ENCODE measurements at places on chromosomes 7 and 10.

DNA sequence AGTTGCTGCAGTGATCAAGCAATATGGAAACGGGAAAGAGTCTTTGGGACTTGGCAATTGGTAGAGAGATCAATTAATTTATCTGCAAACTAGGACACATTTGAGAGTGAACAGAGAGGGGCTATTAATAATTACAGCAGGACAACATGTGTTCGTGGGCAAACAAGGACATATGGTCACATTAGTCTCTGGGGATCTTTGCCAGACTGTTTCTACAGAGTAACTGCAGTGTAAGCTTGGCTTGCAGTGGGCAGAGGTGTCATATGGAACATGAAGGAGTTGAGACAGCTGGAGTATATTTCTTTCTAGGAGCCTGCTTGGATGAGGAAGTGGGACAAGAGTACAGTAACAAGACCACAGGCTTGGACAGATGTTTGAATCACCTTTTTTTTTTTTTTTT, 232.1 kb upstream of the LYZL1 start:
- DNase-seq, result no peak

DNA sequence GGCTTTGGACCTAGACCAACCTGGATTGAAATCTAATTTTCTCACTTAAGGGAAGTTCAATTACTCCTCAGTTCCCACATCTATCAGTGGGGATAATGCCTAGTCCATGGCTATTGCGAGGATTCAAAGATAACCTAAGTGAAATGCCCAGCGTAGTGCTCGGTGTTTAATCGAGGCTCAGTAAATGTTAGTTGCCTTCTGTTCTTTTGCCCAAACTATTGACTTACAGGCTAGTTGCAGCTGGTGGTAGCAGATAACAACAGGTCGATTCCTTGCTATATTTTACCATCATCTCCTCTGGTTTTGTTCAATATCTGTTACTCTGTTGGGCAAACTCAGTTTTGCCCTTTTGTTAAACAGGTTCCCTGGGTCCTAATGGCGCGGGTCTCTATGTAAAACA, 22.8 kb downstream of the DNAH11 start:
- DNase-seq, result no peak

DNA sequence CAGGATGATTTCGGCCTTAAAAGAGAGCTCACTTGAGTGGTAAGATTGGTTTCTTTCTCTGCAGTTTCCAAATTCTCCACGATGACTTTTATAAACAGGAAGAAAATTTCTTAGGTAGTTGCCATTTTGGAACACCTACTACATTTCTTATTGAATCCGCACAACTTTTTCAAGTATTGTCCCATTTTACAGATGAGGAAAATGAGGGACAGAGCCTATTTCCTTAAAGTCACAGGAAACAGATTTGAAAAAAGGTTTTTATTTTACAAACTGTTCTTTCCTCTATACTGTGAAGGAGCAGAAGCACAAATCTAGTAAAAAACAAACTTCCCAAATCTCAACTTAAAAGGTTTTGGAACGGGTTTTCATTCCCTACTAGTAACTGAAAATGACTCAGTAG, 2.7 kb downstream of the YWHAG start:
- no peak for DNase-seq

DNA sequence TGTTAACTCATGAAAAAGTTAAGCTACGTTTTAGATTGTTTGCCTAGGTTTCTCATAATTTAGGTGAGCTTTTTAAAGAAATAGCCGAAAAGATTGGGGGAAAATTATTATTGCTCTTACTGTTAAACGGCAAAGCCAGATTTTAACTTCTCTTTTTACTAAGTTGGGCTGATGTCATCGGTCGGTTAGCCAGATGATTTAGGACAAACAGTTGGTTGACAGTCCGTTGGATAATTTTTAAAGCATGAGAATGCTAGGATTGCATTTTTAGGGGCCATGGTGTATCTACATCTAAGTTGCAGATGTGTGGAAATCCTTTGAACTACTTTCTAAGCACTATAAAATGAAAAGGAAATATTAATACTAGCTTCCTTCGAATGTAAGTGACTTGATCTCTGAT, 280.9 kb upstream of the AKR1E2 start:
- no peak for DNase-seq

DNA sequence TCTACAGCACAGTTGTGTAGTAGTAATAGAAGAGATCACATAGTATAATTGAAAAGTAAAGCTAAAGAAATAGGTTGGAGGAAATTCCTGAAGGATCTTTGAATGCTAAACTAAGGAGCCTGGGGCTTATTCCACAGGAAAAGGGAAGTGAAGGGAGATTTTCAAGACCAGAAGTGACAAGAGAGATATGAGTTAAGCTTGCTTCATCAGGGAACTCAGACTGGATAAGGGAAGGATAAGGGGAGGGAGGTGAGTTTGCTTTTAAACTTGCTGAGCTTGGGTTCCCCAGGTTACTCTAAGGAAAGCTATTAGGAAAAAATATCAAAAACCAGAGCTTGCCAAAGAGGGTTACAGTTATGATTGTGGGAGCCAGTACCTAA, 182.4 kb downstream of the RAPGEF5 start:
- DNase-seq, result no peak

- no peak for DNase-seq
Measured at GRCh38 chr10:2744547-2745200, 322.7 kb upstream of the PFKP start.

- DNase-seq, result no peak
Measured at GRCh38 chr7:154789404-154789803, 213.5 kb downstream of the PAXIP1 start.

DNA sequence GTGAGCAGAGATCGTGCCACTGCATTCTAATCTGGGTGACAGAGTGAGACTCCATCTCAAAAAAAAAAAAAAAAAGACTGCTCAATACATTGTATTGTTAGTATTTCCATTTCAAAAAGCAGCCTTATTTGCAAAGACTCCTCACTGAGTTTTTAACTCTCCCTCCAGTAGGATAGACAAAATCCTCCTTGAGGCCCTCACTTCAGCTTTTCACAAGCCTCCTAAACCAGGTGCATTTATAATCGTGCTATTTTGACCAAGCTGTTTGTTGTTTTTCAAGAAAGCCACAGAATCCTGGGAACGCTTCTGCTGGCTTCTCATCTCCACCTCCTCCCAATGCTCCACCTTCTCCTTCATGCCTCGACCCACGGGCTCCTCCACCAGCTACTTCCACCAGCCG, 6.3 kb upstream of the DDIT4 start:
- DNase-seq, result no peak

- no peak for DNase-seq
Measured at GRCh38 chr10:131790021-131790420, 110.8 kb upstream of the PPP2R2D start.

DNA sequence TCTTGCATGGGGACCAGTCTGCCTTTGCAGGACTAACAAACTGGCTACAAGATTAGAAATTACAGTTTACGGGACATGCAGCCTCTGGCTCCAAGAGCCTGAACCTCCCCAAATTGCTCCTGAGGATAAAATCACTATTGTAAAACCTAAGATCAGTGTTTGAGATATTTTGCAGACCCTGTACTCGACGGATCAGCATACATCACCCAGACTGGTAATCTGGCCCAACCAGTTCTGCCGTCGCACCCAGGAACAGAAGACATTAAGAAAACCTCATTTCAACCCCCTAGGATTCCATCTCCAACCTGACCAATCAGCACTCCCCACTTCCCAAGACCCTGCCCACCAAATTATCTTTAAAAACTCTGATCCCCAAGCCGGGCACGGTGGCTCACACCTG, 27.1 kb upstream of the DNMBP start:
- DNase-seq, result no peak

GRCh38 chr7:151245360-151246101, 3.0 kb downstream of the SMARCD3 start:
- DNase-seq, result no peak

GRCh38 chr10:30088178-30088577, 28.8 kb upstream of the JCAD start:
- DNase-seq, result no peak

DNA sequence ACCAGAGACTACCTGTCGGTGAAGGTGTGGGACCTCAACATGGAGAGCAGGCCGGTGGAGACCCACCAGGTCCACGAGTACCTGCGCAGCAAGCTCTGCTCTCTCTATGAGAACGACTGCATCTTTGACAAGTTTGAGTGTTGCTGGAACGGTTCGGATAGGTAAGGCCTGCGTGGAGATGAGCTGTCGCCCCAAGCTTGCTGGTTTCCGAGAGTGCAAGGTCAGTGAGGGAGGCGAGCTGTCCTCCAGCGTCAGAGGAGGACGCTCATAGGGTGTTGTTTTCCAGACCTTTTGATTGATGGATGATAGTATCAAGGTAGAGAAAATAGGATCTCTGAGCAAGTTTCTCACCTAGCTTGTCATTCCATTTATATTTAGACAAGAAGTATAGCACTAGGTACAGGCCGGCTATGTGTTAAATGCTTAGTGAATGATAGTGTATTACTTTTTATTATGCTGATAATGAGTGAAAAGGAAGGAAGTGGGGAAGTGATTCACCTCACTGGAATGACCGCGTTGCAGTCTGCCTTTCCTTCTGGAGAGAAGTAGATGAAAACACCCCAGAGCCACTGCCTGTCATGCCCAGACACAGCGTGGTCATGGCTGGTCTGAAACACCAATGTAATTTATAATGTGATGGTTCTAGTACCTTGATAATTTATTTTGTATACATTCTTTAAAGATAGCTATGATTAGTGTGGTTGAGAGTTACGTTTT, 33.9 kb downstream of the BNIP3 start:
- DNase-seq, result no peak

DNA sequence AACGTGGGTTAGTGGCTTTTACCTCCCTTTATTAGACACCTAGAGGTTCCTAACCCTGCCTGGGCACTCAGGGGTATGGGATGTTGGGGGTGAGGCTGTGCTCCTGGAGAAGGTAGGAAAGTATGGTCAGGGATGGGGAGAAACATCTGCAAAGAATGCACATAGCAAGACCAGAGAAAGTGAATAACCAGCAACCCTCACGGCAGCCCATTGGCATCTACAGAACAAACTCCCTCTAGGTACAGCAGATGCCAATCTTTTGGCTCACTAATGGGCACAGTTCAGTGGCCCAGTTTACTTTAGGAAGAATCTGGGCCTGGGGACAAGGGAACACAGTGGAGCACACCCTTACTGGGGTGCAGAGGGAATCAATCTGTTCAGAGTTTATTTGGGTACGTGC, 143.9 kb downstream of the JAZF1 start:
- no peak for DNase-seq

- no peak for DNase-seq
Measured at GRCh38 chr7:40873248-40873647, 738.4 kb downstream of the SUGCT start.

DNA sequence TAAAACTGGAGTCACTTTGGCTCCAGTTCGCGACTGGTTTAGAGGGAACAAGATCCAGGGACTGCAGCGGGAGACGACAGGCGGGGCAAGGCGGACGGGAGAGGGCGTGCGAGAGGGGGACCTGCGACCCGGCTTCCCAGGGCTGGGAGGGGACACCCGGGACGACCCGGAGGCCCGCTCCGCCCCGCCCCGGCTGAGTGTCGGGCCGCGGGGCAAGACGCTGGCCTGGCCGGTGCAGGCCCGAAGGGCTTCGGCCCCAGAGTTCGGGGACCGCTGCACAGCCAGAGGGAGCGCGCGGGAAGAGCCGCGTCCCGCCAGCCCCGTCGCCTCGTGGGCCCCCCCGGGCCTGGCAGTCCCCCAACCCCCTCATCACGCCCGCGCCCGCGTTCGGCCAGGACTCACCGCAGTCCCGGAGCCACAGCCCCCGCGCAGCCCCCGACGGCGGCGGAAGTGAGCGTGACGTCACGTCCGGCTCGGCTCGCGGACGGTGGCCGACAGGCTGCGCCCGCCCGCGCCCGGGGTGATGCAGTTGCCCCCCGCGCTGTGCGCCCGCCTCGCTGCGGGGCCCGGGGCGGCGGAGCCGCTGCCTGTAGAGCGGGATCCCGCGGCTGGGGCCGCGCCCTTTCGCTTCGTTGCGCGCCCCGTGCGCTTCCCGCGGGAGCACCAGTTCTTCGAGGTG, at the start of the genes TUBGCP2 and ZNF511:
Gene TUBGCP2, minus strand, starts transcription at position 452 of the 679 bp plus-strand sequence. CDS start 5,931 bp downstream, outside the sequence.
Gene ZNF511, plus strand, starts transcription at position 494 of the 679 bp plus-strand sequence. Its CDS starts 30 bp downstream, at position 524.
- DNase-seq, result peak; percentile 68

GRCh38 chr10:123649676-123650075, 16.5 kb upstream of the GPR26 start:
- DNase-seq, result no peak

GRCh38 chr10:103749779-103750178, 105.6 kb downstream of the SH3PXD2A start:
- DNase-seq, result no peak

GRCh38 chr7:25849500-25850184, 302.4 kb upstream of the NFE2L3 start:
- DNase-seq, result peak; percentile 95

- DNase-seq, result no peak
Measured at GRCh38 chr10:10270126-10271050, 747.3 kb upstream of the CELF2 start.

DNA sequence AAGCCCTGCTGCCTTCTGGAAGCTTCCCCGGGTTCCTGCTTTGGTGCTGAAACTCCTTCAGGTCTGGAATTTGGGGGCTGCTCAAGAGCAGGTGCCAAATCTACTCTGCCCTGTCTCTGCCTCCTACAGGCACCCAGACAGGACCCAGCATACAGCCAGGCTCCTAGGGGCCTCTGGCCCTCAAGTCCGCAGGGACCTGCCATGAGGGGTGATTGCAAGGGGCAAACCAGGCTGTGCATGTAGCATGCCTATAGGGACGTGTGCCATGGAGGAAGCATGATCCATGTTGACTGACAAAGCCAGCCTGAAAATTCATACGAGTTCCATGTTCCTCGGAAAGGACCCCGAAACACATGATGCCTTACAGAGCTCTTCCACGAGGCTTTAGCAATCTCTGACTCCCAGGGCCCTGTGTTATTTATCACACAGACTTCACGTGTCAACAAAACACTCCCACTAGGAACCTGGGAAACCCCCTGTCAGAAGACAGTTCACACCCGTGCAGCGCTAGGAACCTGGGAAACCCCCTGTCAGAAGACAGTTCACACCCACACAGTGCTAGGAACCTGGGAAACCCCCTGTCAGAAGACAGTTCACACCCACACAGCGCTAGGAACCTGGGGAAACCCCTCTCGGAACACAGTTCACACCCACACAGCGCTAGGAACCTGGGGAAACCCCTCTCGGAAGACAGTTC, 75.3 kb upstream of the DNAAF5 start:
- DNase-seq, result no peak

Measured in stromal cell of bone marrow (primary cell).